ENCODE measurements at places on chromosomes 3 and 15. TPM values are rescaled to one million over a fixed set of nuclear protein-coding genes. Genes with fewer than 3 reads are reported as not detected.

FSIP1 gene
- 0.88 TPM for total RNA-seq

ISL2 gene
- not detected for total RNA-seq

TGM5 gene
- total RNA-seq = not detected

PARL gene
- total RNA-seq = 28.5 TPM

SLC35A5 gene
- total RNA-seq = 47.2 TPM

SLC9C1 gene
- total RNA-seq = not detected

KBTBD12 gene
- not detected for total RNA-seq

ITIH1 gene
- total RNA-seq = not detected

GLDN gene
- total RNA-seq = 0.29 TPM

GNAT1 gene
- total RNA-seq = not detected

ESYT3 gene
- total RNA-seq = under 0.01 TPM

FETUB gene
- total RNA-seq = not detected

WDR93 gene
- total RNA-seq = not detected

SHC4 gene
- total RNA-seq = 4.0 TPM

GOLGA8J gene
- total RNA-seq = not detected

COLQ gene
- total RNA-seq = 0.29 TPM

FMN1 gene
- total RNA-seq = 3.0 TPM

EPHB1 gene
- total RNA-seq = 0.88 TPM

VGLL4 gene
- total RNA-seq = 61.0 TPM

DLEC1 gene
- total RNA-seq = under 0.01 TPM

GPR171 gene
- total RNA-seq = not detected

DUOX2 gene
- not detected for total RNA-seq

SH2D7 gene
- not detected for total RNA-seq

BMF gene
- 19.7 TPM for total RNA-seq

MYLK gene
- total RNA-seq = 233 TPM

RAB5A gene
- total RNA-seq = 87.8 TPM

LRRC2 gene
- 1.4 TPM for total RNA-seq

MNS1 gene
- 1.1 TPM for total RNA-seq

SLC28A1 gene
- not detected for total RNA-seq

PP2D1 gene
- total RNA-seq = not detected

CHRNA3 gene
- total RNA-seq = under 0.01 TPM

GASK1A gene
- total RNA-seq = 0.22 TPM

LRRC28 gene
- total RNA-seq = 23.6 TPM

HCLS1 gene
- total RNA-seq = 3.1 TPM

PLSCR2 gene
- total RNA-seq = not detected

RASGRP1 gene
- total RNA-seq = not detected

RTP1 gene
- total RNA-seq = not detected

ATP2B2 gene
- total RNA-seq = not detected

MOBP gene
- total RNA-seq = not detected

GOLGA8R gene
- total RNA-seq = 0.66 TPM

TGM4 gene
- not detected for total RNA-seq

SKOR1 gene
- 0.22 TPM for total RNA-seq

KLF15 gene
- total RNA-seq = 0.29 TPM

CLRN1 gene
- total RNA-seq = not detected
